COLO829 (cell line): ENCODE measurements at places on chromosomes 1 and 21.

DNA sequence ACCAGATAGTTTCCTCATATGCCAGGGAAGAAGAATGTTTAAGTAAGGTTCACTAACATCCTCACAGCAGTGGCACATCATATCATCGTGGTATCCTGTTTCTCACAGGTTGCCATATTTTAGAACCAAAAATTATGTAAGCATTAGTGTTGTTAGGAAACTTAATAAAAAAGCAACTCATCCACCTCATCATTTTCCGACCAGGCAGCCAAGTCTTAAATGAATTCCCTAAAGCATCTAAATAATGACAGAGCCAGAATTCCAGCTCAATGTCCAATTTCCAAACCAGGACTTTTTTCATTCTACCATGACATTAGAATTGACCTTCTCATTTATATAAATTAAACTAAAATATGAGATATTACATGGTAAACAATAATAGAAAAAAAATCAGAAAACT is 272.7 kb downstream of the NTNG1 start:
- no peak for DNase-seq

DNA sequence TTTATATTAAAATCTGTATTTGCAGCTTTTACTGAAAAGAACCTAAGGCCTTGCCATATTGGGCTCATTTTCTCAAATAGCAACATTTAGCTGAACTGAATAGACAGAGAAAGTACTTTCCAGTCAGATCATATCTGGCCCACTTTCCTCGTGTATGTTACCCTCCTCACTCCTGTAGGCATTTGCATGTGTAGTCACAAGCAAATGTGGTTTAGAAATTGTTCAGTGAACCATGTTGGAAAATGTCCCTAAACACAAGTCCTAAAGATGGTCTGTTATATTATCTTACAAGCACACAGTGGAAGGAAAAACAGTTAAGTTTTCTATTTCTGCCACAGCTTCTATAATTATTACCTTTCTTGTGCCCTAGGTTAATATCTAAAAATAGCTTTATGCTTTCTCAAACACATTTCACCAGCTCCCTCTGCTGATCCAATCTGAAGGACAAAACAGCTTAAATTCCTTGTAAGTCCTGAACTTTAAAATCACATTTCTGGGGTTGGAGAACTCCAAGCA is 606 bp upstream of the FMO4 start:
- DNase-seq: no peak

DNA sequence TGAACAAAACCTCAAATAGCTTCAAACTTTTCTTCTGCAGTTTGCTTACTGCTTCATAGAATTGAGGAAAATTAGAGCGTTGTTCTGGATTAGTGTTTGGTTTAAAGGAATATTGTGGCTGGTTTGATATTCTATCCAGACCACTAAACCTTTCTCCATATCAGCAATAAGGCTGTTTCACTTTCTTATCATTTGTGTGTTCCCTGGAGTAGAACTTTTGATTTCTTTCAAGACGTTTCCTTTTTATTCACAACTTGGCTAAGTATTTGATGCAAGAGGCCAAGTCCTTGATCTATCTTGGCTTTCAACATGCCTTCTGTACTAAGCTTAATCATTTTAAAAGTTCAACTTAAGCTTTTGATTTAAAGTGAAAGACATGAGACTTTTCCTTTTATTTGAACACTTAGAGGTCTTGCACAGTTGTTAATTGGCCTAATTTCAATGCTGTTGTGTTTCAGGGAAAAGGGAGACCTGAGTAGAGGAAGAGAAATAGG is 359.1 kb downstream of the S1PR1 start:
- DNase-seq: no peak

DNA sequence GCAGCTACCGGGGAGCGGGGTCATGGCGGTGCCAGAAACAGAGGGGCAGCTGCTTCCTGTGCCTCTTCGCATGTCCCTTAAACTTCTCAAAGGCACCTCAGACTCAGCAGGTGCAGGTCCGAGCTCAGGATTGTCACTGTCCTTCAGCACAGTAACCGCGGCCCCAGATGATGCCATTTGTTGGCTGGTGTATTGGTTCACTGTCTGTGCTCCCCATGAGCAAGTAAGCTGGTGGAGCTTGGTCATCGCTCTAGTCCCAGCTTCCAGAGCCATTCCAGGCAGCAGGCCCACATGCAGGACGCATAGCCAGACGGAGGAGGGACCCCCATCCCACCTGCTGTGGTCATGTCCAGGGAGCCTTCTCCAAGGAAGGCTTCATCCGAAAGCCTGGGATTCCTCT is 154.0 kb upstream of the AJAP1 start:
- DNase-seq: no peak

- no peak for DNase-seq
Measured at GRCh38 chr1:2151911-2152310, 42.7 kb downstream of the FAAP20 start.

GRCh38 chr1:2383576-2383975 is 7.8 kb downstream of the MORN1 start:
- no peak for DNase-seq

DNA sequence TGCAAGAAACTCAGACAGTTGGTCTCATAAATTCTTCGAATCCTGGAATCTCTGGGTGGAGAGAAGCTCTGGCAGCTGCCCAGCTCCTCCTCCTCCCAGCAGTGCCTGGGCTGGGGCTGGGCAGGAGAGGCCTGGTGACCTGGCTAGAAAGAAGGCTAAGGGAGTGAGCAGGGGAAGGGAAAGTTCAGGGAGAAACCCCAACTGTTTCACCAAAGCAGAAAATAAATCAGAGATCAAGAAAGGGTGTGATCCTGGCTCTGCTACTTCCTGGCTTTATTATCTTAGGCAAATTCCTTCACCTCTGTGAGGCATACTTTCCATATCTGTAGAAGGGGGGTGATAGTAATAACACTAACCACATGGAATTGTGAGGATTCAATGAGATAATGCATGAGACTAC is 8.8 kb upstream of the COL16A1 start:
- no peak for DNase-seq

GRCh38 chr1:168150283-168150682 is 13.6 kb upstream of the GPR161 start:
- no peak for DNase-seq

- no peak for DNase-seq
Measured at GRCh38 chr1:41431490-41432350, 52.8 kb downstream of the EDN2 start.

GRCh38 chr1:181062836-181063428 is 25.6 kb upstream of the IER5 start:
- DNase-seq: no peak

GRCh38 chr1:180103819-180104218 is 50.9 kb upstream of the QSOX1 start:
- no peak for DNase-seq

GRCh38 chr1:156500543-156500792 is at the start of gene MEF2D:
MEF2D (minus strand) TSS chr1:156500775; CDS start chr1:156483292, 17,483 bp downstream.
- no peak for DNase-seq

- no peak for DNase-seq
Measured at GRCh38 chr1:1981142-1981500, 22.5 kb downstream of the CFAP74 start.

DNA sequence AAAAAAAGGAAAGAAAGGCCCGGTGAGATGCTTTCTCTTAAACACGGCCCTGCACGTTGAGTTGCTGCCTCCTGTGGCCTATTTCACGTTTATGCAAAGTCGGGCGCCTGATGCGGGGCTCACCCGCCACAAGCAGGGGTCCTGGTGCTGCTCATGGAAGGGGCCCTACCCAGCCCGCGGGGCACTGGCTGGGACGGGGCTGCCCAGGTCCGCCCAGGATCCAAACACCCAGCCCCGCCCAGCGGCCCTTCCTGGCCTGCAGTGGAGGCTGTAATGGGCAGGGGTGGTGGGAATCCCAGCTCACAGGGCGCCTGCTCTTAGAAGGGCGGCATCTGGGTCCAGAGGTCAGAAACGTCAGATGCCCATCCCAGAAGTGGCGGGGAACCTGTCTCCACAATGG is 1.6 kb downstream of the COL6A2 start:
- DNase-seq: no peak

GRCh38 chr1:246506674-246507481 is at the start of gene SMYD3:
SMYD3 (minus strand) TSS chr1:246507279.
- DNase-seq: peak; percentile 87

DNA sequence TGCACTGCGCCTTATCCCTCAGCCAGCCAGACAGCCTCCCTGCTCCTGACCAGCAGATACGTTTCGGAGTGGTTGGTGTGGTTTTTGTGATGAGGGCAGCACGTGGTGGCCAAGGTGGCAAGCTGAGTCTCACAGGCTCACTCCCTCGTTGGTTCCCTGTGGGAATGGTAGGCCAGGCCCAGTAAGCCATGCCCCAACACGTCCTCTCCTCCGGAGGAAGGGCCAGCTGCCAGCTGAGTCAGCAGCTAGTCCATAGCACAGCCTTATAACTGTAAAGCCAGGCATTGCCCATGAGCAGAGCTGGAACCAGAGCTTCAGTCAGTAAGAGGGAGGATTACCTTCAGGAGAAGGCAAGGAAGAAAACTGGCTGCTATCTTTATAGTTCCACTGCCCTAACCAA is 29.5 kb downstream of the SZRD1 start:
- DNase-seq: no peak
